ENCODE measurements at places on chromosomes 6 and 20. TPM values are rescaled to one million over a fixed set of nuclear protein-coding genes. Genes with fewer than 3 reads are reported as not detected.

Gene SLC17A4
- total RNA-seq = not detected

Gene SIRPA
- total RNA-seq = 31.7 TPM

Gene OARD1
- total RNA-seq = 12.3 TPM

Gene TRIM40
- not detected for total RNA-seq

Gene STK4
- 28.5 TPM for total RNA-seq

Gene SOX18
- total RNA-seq = 20.4 TPM

- DNase-seq = no peak
Observed at GRCh38 chr6:43284991-43285781, 12.9 kb upstream of the SLC22A7 start.

GRCh38 chr6:158361068-158361467 lies 48.8 kb downstream of the TULP4 start:
- DNase-seq = no peak

DNA sequence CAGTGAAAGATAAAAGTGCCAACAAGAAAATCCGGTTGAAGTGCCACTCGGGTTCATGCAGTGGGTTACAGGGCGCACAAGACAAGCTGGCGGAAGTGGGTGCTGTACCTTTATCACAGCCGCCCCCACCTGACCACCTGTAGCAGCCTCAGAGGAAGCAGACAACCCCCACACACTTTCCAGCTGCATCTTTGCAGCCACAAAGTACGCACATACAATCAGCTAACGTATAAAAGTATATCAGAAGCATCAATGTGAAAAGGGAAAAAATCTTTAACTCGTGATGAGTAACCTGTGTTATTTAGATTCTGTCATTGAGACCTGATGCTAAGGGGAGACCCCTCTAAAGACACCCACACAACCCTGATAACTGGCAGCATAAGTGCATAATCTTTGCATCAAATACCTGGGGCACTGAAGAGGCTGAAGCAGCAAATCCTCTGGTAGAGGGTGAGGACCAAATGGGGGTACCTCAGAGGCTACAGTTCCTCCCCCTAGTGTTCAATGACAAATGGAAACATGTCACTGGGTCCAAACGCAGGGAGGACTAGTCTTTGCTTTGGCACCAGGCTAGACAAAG lies 22.1 kb downstream of the BACH2 start:
- DNase-seq = no peak

- no peak for DNase-seq
Observed at GRCh38 chr20:17958373-17959256, 10.0 kb downstream of the SNX5 start.

GRCh38 chr6:72175916-72176315 lies 289.6 kb downstream of the RIMS1 start:
- no peak for DNase-seq

DNA sequence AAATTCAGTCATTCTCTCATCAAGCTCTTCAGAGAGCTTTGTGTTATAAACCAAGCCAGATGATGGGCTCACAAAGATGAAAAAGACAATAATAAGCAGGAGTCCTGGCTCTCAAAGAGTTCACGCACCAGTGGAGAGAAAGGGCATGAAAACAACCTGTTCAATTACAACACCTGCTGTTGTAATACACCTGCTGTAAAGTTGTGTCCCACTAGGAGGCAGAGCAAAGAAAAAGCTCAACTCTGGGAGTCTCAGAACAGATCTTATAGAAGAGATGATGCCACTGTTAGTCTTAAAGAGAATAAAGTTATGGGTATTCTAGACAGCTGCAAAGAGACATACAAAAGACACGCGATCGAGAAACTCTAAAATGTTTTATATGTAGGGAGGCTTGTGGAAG lies 100.6 kb downstream of the DCDC2 start:
- no peak for DNase-seq

Data from tibial nerve (tissue), 4 donors.